ENCODE measurements at places on chromosomes 6 and 20.

DNA sequence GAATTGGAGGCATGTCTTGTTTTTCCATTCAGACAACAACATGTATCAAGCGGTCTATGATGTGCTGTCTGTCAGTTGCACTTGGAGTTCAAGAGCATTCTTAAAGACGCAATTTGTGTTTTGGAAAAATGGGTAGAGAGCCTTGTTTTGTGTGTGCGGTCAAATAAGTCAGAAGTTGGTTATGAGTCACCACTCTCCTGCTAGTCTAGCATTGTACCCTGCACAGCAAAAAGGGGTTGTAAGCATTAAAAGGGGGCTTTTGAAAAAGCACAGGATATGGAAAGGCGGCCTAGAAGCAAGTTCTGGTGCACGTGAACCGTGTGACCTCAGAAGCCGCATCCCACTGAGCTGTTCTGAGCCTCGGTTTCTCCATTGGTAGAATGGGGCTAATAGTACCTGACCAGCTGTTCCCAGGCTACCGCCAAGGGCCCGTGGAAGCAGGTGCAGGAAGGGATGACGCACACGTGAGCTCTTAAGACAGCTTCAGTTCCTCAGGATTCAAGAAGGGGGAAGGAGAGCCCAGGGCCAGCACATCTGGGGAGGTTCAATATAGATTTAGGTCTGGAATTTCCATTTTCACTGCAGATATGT, 61.6 kb upstream of the SNX9 start:
- DNase-seq: peak; percentile 69

DNA sequence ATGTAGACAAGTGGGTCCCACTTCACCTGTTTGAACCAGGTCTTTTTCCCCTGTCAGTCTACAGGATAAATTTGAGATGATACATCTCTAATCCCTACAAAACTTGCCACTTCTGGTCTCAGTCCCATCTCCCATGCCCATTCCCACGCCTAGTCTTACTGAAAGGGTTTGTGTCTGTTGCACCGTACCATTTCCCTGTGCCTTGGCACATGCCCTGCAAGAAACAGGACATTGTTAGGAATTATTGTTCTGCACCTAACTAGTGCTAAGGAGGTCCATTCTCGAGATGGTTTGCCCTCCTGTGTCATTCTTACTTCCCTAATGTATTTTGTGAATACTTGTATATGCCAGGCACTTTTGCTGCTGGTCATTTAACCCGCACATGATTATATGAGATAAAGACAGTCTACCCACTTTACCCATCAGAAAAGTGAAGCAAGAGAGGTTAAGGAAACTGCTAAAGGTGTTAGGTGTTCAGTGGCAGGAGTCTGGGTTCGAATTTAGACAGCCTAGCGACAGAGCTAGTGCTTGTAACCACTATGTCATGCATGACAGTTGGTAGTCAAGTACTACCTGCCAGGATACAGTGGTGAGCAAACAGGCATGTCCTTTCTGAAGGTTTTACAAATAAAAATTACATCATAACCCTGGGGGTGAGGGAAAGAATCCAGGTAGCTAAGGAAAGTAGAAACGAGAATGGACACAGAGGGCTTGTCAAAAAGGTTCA, 12.7 kb downstream of the FAM217A start:
- DNase-seq: no peak

- no peak for DNase-seq
Observed at GRCh38 chr6:84460491-84460890, 233.0 kb upstream of the CEP162 start.

DNA sequence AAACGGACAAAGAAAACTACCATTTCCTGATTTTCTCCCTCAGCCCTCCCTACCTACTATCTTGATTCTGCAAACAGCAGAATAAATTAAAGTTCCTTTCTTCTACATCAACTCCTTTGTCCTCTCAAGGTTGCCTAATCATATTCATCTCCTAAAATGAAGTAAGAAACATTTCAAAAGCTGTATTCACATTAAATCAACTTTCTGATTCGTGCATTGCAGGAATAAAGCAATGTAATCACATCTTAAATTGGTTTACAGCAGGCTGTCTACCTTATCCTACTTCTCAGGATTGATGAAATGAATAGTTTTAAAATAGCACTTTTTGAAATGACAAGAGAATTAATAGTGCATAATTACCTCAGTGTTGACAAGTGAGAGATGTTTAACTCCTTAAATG, 25.1 kb downstream of the PRKN start:
- no peak for DNase-seq

- DNase-seq: no peak
Observed at GRCh38 chr20:41335591-41335990, 5.0 kb upstream of the LPIN3 start.

DNA sequence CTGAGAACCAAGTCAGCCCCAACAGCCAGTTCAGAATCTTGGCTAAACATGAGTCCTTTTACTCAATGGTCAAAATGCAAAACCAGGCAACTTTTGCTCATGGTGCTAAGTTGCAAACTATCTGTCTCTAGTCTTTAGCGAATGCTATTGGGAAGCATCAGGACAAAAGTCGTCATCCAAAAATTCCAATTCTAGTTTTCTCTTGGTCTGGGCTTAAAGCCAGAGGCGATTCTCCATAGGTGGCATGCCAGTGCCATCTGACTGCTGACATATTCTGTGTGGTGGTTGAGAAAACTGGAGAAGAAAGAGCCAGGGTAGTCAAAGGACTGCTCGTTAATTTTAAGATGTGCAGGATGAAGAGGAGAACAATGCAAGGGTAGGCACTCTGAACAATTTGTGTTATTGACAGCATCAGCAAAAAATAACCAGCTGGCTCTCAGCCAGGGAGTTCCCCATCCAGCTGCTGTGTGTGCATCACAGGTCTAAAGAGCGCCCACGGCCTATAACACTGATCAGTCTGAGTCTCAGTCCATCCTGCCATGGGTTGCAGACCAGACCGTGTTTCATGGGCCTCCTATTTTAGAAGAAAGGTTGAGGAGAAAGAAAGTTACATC, 313.6 kb downstream of the ALDH8A1 start:
- peak; percentile 23 for DNase-seq

- no peak for DNase-seq
Observed at GRCh38 chr20:22411286-22411626, 173.1 kb downstream of the FOXA2 start.

GRCh38 chr6:107318100-107318736, 141.1 kb downstream of the PDSS2 start:
- DNase-seq: peak; percentile 26

- no peak for DNase-seq
Observed at GRCh38 chr6:31091680-31092079, 20.7 kb downstream of the C6orf15 start.

DNA sequence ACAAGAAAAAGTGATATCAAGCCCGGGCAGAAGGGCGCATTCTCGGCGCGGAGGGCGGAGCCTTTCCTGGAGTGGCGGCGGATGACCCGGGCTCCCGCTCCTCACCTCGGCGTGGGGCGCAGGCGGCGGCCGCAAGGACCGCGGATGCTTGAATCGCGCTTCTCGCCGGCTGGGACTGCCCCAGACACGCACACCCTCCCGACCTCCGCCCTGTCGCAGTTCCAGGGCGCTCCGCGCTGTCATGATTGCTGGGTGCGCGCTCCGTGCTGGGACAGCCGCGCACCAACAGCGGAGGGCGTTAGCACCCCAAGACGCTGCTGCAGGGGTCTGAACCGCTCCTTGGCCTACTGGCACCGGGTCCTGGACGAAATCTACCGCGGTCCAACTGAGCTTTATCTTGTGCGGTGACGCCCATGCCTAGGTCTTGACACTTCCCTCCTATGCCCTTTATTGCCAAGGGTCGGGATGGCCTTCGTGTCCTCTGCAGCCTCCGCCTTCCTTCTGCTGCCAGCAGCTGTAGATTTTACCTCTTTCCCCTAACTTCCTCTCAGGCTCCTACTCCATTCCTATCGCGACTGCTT, 43.3 kb downstream of the IRAK1BP1 start:
- peak; percentile 7 for DNase-seq

DNA sequence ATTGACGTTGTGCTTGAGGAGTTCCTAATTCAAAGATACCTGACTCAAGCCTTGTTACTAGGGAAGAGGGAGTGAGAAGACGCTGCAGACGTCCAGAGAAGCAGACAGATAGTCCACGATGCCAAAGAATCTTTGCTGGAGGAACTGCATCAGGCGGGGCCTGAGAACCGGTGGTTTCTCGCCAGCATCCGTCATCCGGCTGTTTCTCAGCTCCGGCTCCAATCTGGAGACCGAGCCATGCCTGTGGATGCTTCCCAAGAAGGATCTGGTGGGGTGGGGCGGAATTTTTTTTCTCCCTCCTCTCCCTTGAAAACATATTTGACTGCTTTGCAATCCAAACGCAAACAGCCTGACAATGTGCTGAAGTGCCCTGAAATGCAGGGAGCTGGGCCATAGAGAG, 125.8 kb upstream of the SRSF6 start:
- no peak for DNase-seq

DNA sequence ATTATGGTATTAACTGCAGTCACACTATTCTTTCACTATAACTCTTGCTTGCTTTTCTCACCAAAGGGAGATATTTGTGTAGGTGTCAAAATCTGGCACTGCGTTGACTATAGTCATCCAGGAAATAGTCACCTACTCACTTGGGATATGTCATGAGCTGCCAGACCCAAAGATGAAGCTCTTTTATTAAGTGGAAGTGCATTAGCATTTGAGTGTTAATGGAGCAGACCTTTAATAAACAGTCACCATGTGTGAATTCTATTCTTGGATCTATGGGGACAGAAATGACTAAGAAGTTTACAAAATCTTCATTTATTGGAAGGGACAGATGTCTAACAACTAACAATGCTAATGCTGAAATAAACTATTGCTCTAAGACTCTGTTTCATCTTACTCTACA, 130.1 kb upstream of the NEDD9 start:
- DNase-seq: no peak

GRCh38 chr20:3935956-3936340, 46.8 kb downstream of the PANK2 start:
- DNase-seq: no peak

DNA sequence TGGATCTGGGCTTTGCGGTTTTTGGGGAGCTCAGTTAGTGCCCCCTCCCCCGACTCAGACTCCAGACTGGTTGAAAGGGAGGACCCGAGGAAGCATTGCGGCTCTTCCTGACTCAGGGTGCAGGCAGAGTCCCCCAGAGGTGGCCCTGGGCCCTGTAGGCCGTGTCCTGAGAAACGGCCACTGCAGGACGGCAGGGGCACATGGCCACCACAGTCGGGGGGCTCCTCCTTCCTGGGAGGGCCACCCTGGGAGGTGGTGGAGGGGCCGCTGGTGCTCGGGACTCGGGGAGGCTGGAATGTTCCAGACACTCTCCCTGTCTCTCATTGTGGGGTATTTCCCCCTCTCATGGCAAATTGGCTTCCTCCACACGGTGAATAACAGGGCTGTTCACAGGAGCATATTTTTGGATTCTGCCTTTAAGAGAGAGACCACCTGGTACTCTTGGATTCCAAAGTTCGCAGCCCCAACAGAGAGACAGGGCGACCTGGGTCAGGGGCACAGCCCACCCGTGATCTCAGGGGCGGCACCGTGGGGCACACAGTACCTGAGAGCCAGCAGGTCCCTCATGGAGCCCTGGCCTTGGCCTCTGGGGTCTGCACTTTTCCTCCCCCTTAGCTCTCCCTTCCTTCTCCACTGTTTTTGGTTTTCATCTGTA, 35.7 kb downstream of the FRMD1 start:
- DNase-seq: no peak
